ENCODE measurements at places on chromosomes 2 and 18.

- DNase-seq, result peak; percentile 21
Measured at GRCh38 chr2:35410431-35411061, 945.0 kb upstream of the CRIM1 start.

- peak; percentile 98 for DNase-seq
Measured at GRCh38 chr2:96148410-96149217, 3.4 kb upstream of the DUSP2 start.

DNA sequence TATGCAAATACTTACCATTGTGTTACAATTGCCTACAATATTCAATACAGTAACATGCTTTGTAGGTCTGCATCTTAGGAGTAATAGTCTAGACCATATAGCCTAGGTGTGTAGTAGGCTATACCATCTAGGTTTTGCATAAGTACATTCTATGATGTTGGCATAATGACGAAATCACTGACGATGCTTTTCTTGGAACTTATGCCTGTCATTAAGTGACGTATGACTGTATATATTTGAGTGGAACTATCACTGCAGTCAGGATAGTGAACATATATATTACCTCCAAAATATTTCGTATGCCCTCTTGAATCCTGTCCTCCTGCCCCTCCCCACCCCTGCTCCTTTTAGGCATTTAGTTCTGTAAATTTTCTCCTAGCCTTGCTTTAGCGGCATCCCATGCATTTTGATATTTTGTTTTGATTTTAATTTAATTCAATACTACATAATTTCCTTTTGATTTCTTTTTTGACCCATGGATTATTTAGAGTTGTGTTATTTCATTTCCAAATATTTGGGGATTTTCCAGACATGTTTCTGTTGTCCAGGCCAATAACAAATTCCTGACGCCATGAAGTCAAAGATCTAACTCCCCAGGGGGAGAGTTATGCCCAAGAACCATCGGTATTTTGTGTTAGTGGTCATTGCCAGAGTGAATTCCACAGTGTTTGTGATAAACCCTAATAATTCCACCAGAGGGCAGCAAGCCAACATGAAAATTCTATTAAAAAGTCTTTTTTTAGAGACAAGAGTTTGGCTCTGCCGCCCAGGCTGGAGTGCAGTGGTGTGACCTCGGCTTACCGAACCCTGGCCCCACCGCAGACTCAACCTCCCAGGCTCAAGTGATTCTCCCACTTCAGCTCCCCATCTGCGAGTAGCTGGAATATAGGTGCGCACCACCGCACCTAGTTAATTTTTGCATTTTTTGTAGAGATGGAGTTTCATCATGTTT, 24.2 kb upstream of the CASP8 start:
- DNase-seq, result peak; percentile 85

DNA sequence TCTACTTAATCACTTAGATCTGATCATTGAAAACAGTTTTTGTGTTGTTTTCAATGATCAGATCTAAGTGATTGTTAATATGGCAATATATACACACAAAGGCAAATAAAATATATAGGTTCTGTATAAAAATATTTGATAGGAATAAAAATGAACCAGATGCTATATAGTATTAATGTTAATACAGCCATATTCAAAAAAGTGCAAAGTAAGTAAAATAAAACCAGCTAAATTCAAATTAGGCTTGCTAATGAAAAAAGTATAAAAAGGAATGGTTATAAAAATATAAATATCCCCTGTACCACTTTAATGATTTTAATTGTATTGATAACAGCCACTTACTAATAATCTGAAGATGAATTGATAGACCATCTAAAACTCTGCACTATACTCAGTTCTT, 38.4 kb downstream of the VPS54 start:
- no peak for DNase-seq

- no peak for DNase-seq
Measured at GRCh38 chr18:10100941-10101701, 187.3 kb downstream of the VAPA start.

DNA sequence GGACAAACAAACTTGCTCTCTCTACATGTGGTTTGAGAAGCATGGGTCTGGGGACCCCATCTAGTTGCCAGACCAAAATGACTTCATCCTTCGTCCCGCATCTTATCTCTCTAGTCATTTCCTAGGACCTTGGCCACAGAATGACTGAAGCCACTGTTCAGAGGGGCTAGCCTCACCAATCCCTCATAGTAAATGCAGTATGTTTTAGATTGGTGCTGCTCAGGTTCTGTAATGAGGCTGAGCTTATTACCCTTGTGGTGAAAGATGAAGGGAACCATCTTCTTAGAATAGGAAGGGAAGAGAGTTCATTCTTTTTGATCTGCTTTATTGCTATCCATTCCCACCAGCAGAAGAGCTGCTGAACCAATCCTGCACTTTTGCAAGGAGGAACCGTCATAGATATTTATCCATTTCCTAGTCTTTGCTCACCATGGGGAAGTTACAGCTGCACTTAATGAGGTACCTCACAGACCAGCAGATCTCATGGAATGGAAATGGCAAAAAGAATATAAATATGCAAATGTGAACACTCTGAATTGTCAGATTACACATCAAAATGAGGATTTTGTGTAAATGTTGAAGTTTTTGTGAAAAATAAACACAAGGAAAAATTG, 436.7 kb downstream of the LPIN1 start:
- DNase-seq, result no peak

- DNase-seq, result no peak
Measured at GRCh38 chr2:233354500-233354924, 218 bp downstream of the DGKD start.

GRCh38 chr2:122329278-122329677, 573.8 kb downstream of the TSN start:
- no peak for DNase-seq

- no peak for DNase-seq
Measured at GRCh38 chr2:218472988-218473387, 54.1 kb downstream of the VIL1 start.

DNA sequence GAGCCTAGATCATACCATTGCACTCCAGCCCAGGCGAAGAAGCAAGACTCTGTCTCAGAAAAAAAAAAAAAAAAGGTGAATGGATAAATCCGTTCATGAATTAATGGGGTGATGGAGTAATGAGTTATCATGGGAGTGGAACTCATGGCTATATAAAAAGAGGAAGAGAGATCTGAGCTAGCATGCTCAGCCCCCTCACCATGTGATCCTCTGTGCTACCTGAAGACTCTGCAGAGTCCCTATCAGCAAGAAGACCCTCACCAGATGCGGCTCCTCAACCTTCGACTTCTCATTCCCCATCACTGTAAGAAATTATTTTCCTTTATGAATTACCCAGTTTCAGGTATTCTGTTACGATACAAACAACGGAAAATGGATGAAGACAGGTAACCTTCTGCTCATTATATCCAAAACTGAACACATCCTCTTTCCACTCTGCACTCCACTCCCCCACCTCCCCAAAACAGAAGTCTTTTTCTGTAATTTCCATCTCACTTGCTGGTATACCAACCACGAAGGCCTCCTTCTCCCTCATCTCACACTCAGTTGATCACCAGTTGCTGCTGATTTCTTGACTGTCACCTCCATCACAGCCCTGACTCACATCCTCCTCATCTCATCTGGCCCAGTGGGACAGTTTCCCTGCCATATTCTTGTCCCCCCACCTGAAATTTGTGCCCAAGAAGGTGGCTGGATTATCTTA, 8.8 kb downstream of the RETREG2 start:
- DNase-seq, result no peak

DNA sequence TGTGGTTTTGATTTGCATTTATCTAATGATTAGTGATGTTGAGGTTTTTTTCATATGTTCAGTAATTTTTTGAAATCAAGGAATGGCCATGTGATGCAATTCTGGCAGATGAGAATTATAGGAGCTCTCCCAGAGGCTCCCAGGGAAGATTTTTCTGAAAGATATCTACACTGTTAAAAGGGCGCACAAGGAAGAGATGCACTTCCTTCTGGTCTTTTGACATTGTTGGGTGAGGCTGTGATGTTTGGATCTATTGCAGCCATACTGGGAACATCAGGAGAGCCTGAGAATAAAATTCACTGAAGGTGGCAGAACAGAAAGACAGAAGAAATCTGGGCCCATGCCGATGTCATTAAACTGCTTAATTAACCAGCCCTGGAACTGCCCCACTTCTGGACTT, 108.5 kb downstream of the DDX1 start:
- no peak for DNase-seq

GRCh38 chr2:111975053-111975552, 76.7 kb downstream of the MERTK start:
- DNase-seq, result no peak

GRCh38 chr18:74251297-74252038, 40.3 kb downstream of the CYB5A start:
- DNase-seq, result no peak

DNA sequence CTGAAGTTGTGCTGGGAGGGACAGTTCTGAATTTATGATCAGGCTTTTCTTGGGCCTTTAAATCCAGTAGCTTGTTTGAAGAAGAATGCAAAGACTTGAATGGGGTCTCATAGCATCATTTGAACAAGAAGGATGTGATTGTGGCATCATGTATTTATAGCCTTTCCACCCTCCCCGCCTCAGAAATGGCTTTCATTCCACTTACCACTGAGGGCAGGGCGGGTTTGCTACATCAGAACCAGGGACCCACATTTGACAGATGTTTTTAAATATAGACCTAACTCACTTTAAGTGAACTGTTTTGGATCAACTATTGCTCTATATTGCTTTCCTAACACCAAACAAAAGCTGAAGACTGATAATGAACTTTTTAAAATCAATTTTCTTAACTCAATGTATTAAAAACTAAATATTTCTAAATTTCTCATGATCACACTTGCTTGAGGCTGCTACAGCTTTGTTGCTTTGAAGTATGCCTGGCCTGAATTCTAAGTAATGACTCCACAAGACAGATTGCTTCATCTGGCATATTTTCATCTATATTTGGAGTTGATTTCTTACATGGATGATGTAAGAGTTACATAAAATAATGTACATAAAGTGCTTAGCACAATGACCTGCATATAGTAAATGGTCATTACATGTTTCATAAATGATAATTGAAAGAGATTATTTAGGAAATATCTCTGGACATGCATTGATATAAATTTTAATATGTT, 1552.9 kb upstream of the SLC39A10 start:
- DNase-seq, result no peak

DNA sequence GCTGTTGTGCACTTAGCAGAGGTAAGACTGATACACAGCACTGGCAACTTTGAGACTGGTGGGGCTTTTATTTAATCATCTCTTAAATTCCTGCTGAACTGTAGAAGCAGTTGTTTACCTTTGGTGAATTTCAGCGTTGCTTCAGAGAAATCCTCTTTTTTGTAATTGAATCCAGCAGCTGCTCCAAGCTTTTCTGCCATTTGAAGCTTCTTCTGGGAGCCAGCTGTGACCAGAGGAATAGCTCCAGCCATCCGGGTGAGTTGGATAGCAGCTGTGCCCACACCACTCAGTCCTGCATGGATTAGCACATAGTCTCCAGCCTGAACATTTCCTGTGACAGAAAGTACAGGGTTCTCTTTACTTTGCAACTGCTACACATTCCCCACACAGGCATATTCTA, 3.9 kb downstream of the TP53I3 start:
- DNase-seq, result no peak

- no peak for DNase-seq
Measured at GRCh38 chr2:188306271-188306670, 14.6 kb downstream of the GULP1 start.

All from CD4-positive, alpha-beta T cell treated with Interleukin-21 for 1 hour (primary cell).